NCI-H1105 (cell line): ENCODE measurements at places on chromosomes 7 and 10.
A peak's percentile ranks its signal among the peaks of the same experiment; 100 is the strongest.

- no peak for DNase-seq
Measured at GRCh38 chr7:78232806-78233205, 434.2 kb downstream of the PHTF2 start.

DNA sequence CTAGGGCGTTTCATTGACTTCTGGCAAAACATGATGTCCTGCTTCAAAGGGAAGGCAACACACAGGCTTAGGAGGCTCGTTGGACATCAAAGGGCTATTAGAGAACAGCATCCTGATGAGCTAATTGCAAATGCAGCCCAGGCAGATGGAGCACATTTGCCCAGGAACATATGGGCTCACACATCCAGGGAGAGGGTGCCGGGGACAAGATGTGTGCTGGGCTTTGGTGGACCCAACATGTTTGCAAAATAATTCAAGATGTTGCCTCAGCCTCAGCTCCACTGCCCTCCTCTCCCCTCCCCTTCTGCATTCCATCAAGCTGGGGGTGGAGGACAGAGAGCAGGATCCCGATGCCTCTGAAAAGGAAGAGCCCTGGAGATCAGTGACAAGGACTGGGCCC lies 217.1 kb upstream of the ZMIZ1 start:
- no peak for DNase-seq

DNA sequence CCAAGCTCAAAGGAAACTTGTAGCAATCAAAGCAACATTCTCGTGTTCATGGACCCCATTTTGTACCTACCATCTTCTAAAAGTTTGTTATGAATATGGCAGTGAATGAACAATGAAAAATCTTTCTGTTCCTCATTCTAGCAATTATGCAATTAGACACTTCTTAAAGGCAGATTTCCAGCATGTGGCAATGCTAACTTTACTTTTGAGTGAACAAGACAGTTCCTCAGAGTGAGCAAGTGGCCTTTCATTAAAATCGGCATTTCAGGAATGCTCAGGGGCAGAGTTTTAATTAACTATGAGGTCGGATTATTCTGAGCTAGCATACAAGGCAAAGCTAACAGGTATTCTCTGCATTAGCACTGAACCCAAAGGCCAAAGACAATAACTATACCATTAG lies 48.4 kb upstream of the NFE2L3 start:
- no peak for DNase-seq

DNA sequence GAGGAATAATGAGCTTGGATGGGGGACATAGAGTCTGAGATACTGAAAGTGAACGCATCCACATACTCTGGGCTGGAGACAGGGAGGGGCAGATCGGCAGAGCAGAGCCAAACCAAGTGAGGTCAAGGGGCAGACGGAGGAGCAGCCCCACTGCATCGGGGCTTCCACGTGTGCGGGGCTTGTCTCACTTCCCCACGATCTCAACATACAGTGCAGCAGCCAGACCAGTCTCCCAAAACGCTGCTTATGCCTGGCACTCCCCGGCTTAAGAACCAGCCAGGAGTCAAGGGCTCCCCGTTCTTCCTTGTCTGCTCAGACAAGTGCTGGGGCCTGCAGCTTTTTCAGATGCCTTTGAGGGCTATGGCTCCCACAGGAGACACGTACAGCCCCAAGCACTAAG lies 43.6 kb downstream of the PARP12 start:
- no peak for DNase-seq

GRCh38 chr7:20441346-20441745 lies 110.6 kb downstream of the ITGB8 start:
- DNase-seq, result no peak

DNA sequence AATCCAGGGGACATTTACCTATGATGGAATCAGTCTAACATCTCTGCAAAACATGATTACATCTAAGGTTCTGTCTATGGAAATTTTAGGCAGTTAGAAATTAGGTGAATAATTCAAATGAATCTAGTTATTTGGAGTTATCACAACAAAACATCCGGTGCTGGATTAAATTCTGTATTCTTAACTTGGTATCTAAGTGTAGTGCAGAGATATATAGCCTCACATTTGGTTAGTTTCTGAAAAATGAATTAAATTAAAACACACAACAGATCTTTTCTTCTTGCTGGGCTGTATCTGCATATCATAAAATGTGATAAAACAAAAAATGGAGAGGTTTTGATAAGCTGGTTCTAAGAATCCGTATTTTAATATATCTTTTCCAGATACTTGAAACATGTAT lies 354.1 kb downstream of the PCLO start:
- DNase-seq, result no peak

- no peak for DNase-seq
Measured at GRCh38 chr7:25678215-25678614, 449.9 kb upstream of the NPVF start.

DNA sequence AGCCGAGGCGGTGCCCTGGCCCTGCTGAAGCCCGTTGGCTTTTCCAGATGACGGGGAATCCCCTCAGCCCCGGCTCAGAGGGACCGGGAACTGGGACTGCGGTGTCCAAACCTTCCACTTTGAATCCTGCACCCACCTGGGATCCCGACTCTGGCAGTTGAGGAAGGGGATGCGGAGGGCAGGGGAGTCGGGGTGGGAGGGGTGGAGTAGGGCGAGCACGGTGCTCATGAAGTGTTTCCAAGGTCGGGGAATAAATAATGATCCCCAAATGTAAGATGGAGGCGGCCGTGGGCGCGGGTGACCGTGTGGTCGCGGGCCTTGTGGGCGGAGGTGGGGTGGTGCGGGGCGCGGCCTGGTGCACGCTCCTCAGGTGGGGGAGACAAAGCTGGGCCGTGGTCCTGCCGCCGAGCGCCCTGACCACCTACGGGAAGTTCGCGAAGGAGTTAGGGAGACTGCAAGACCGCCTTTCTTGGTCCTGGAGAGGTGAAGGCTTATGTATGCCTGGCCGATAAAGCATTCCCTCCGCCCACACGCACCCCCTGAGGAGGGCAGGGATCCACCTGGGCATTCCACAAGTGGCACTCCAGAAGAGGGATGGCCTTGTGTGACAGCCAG lies 1.4 kb downstream of the MTURN start:
- DNase-seq, result no peak

DNA sequence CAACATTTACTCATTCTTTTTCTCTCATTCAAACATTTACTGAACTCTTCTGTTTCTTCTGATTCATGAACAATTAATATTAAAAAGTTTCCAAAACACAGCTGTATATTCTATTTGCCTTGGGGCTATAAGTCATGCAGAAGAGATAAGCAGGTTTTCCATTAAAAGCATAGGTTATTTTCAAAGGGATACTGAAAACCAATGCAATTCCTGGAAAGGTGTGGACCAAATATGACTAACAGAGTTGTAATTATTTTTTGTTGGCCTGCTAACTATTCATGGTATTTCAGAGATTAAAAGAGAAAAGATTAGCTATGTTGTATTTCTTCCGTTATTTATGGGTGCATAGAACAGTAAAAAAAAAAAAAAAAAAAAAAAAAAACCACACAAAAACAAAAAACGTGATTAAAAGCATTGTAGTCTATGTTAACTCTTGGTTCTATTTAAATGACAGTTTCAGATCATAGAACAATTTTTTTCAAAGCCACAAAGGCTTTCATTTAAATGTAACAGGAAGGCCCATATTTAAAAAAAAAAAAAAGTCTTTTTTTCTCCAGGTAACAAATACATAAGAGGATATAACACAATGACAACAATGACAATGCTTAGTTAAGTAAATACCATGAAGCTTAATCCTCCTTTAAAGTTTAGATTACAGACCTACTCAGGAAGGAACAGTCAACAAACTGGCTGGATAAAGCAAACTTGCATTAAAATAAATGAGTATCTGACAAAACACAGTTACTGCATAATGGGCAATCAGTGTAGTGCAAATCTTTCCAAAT lies 1042.9 kb downstream of the GATA3 start:
- no peak for DNase-seq

DNA sequence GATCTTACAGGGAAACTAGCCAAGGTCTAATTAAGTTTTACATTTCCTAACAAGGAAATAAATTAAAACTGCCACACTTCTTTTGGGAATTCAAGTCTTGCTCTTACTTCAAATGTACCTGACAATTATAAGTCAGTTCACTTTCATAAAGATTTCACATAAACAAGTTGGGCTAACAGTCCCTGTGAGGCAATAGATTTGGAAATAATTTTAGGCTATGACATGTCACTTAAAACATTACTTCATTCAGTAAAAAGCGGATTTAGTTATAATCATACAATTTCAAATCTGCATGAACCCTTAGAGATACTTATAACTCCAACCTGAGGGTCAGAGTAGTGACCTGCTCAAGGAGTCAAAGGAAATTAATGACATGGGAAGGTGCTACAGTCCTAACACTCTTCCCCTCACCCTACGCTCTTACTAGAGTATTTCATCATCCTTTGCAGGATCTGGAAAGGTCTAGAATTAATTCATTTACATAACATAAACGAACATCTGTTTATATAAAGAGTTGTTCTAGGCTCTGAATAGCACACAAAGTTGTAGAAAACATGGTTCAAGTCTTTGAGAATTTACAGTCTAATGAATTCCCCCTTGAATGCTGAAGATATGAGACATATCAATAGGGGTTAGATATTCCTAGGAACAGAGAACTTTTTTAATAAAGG lies 32.3 kb upstream of the DNAJB12 start:
- DNase-seq, result no peak

DNA sequence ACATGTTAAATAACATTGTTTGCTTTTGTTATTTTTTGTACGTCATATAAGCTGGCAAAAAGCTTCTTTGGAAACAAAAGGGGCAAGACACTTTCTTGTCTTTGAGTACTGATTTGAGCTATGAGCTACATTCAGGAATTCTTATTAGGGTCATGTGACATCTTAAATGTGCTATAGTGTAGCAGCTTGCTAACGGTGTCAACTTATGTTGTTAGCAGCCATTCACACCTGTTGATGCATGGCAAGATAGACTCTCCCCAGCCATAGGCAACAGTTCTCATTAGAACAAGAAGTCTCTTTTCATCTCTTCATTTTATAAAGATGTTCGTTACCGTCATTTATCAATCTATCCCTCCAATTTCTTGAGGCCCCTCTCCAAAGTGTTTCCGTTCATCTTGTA lies 213.7 kb downstream of the CSTF2T start:
- DNase-seq, result no peak

- no peak for DNase-seq
Measured at GRCh38 chr10:33032654-33033151, 74.7 kb upstream of the ITGB1 start.

GRCh38 chr10:123908379-123908778 lies 16.8 kb upstream of the CPXM2 start:
- DNase-seq, result no peak

- DNase-seq, result no peak
Measured at GRCh38 chr7:134916171-134916883, 70.0 kb upstream of the AGBL3 start.

DNA sequence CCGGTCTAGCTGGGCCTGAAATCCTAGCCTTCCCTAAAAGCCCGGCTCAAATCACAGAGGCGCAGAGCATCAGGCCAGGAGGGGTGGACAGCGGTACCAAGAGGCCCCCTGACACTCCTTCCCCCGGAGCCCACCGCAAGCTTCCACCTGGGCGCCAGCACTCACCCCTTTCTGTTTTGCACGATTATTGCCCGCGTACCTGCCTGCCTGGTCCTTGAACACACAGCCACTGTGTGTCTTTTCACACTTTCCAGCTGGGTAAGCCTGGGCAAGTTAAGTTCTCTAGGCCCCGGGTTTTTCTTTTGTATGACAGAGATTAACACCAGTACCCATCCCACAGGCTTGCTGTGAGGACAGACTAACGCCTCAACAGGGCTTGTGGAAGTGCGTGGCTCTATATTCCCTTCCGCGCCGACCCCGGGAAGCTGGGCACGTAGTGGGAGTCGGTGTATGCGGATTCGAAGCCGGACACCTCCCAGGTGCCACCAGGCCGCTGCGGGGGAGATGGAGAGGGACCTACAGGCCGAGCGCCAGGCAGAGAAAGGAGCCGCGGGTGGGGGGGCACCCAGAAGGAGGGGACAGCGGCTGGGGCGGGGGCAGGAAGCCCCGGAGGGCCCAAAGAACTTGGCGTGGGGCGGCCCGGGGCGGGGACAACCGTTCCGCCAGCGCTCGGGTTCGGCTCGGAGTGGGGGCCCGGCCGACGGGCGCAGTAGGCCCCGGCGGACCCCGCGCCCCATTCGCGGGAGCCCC lies 792 bp downstream of the ZNF746 start:
- DNase-seq, result no peak

DNA sequence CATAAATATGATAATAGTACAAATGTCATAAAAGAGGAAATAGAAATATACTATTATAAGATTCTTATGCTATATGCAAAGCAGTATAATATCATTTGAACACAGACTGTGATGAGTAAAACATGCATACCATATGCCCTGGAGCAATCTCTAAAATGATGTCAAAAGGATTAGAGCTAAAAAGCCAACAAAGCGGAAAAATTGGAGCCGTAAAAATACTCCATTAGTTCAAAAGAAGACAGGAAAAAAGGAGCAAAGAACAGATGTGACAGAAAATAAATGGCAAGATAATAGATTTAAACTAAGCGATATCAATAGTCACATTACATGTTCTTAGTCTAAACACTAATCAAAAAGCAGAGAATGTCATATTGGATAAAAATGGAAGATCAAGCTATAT lies 191.0 kb upstream of the PLPP4 start:
- no peak for DNase-seq

- DNase-seq, result no peak
Measured at GRCh38 chr7:98119256-98119918, 12.7 kb downstream of the LMTK2 start.

DNA sequence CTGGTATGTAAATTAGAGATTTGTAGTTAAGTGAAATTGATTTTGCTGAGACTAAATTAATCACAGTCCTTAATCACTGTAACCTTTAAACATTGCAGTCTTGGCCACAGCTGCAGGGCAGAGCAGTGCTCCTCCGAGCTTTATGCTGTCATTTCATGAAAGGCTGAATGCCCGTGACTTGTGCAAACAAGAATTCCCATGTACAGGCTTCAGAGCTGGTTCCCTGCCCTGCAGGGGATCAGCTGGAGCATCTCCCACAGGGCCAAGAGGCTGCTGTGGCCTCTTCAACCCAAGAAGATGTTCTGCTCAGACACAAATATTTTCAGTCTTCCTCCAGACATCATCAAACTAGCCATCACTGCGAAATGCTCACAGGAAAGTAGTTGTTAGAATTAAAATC lies 419.1 kb downstream of the AUTS2 start:
- no peak for DNase-seq

DNA sequence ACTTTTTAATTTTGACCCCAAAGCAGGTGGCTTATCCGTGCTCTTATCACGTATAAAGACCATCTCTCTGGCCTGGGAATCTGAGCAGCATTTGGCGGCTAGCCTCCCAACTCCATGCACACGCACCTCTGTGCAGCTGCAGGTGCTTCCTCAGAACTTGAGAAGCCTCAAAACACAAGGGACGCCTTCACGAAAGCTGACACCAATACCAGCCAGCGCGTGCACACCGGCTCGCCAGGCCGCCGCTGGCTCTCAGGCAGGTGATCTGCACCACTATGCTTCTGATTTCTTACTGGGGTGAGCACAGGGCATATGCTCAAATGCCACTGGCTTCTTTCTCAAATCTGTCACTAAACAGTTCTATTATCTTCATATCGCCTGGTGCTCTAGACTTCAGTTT lies 145.0 kb downstream of the PARD3 start:
- peak; percentile 57 for DNase-seq

- DNase-seq, result no peak
Measured at GRCh38 chr10:110032801-110033700, 25.3 kb downstream of the ADD3 start.
